Thoracic aorta (tissue), 2 donors: ENCODE measurements at places on chromosomes 6 and 20. TPM values are rescaled to one million over a fixed set of nuclear protein-coding genes. Genes with fewer than 3 reads are reported as not detected.

Gene QRSL1
- total RNA-seq = 8.7 TPM

Gene SALL4
- total RNA-seq = not detected

Gene MBOAT1
- 6.8 TPM for total RNA-seq

Gene SUN5
- not detected for total RNA-seq

Gene FERMT1
- not detected for total RNA-seq

Gene NRN1
- 5.0 TPM for total RNA-seq

Gene PAX1
- total RNA-seq = not detected

Gene DEFB125
- not detected for total RNA-seq

Gene CLPSL1
- total RNA-seq = not detected

Gene OR2J1
- total RNA-seq = not detected

Gene MYMX
- not detected for total RNA-seq

Gene ABHD16B
- total RNA-seq = not detected

Gene MYL9
- 1,491 TPM for total RNA-seq

Gene DZANK1
- total RNA-seq = 3.7 TPM

Gene RNF39
- not detected for total RNA-seq

Gene CALHM5
- total RNA-seq = 14.0 TPM

Gene MAD2L1BP
- 11.3 TPM for total RNA-seq

Gene TCF21
- total RNA-seq = 0.28 TPM

Gene FUT9
- not detected for total RNA-seq

Gene TSPO2
- total RNA-seq = not detected

Gene WFDC2
- total RNA-seq = not detected

Gene NFKBIE
- total RNA-seq = 10.6 TPM

Gene OGFRL1
- total RNA-seq = 26.9 TPM

Gene BCAS1
- 3.6 TPM for total RNA-seq

Gene CYP39A1
- total RNA-seq = 0.68 TPM

Gene ESR1
- total RNA-seq = 4.9 TPM

Gene CDSN
- total RNA-seq = 1.6 TPM

Gene IMPG1
- total RNA-seq = not detected

Gene CSTF1
- total RNA-seq = 22.5 TPM

Gene OSBPL2
- total RNA-seq = 58.5 TPM

Gene OR10C1
- total RNA-seq = not detected

Gene MCHR2
- total RNA-seq = not detected

Gene CST7
- 5.4 TPM for total RNA-seq

Gene ATP9A
- total RNA-seq = 54.4 TPM

Gene HLA-DOA
- 5.8 TPM for total RNA-seq

Gene C6orf58
- not detected for total RNA-seq

Gene SLC22A2
- not detected for total RNA-seq

Gene CYP24A1
- total RNA-seq = not detected

Gene MED20
- 5.6 TPM for total RNA-seq

Gene ADIG
- total RNA-seq = not detected

Gene EEF1A2
- total RNA-seq = 2.4 TPM

Gene PRSS35
- 3.1 TPM for total RNA-seq

Gene CD24
- total RNA-seq = 6.6 TPM

Gene ZNF184
- 5.0 TPM for total RNA-seq

Gene COL10A1
- 0.92 TPM for total RNA-seq
